ENCODE measurements at places on chromosomes 12 and 14.

- no peak for DNase-seq
Observed at GRCh38 chr12:74626397-74626796, 88.8 kb downstream of the ATXN7L3B start.

DNA sequence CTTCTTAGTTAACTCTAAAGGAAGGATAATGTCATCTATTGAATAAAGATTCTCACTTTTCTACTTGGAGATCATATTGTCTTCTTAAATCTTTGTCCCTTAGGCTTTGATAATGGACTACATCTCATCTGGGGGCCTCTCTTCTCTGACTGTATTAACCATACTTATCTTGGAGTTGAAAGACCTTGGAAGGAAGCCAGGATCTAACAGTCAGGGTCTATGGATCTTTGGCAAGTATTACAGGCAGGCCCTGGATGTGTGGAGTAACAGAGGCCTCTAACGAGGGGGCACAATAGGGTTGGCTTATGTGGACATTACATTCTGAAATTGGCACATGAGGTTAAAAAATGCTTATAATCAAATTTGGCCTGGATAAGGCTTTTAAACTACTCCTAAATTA, 513.8 kb downstream of the NRXN3 start:
- no peak for DNase-seq

- DNase-seq = no peak
Observed at GRCh38 chr12:113197518-113198077, 12.1 kb downstream of the RITA1 start.

- no peak for DNase-seq
Observed at GRCh38 chr12:68332728-68333630, 817 bp upstream of the MDM1 start.

DNA sequence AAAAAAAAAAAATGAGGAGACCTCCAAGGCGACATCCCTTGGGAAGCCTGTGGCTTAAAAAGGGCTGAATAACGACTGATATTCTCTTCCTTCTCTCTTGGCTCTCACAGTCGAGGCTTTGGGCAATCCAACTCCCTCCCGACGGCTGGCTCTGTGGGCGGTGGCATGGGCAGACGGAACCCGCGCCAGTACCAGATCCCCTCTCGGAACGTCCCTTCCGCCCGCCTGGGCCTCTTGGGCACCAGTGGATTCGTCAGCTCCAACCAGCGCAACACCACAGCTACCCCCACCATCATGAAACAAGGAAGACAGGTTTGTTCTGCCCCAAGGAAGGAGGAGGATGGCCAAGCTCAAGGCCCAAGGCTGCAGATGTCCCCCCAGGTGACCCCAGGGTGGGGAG, 127.8 kb downstream of the GCH1 start:
- no peak for DNase-seq

DNA sequence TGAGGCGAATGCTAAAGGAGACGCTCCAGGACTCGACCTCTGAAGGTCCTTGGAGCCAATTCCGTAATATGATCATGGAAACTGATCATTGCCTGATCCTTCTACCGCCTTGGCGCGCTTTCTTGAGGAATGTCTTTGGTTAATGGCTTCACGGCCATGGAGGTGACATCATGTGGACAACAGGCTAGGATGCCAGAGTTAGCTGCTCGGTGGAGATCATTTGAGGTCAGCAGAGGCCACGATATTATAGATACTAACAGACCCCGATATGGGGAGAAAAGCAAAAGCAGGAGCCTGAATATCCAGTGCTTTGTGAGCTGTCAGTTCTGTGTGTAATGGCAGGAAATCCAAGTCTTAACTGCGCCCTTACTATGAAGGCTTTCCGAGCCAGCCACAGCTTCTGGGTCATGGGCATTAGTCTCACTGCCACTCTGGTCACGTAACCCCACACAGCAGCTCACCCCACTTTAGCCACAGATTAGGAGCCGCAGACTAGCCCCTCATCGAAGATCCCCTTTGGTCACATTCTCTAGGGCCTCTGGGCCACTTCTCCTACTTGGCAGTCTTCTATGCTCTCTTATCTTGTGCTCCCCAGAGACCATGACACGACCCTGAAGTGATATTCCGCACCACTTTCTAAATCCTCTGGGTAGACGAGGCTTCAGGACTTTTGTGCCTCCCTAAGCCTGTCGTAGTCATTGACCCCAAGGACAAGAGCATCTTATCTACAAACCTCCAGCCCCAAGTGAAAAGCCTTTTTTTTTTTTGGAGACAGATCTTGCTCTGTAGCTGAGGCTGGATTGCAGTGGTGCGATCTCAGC, 724 bp upstream of the CS start:
- DNase-seq = no peak

DNA sequence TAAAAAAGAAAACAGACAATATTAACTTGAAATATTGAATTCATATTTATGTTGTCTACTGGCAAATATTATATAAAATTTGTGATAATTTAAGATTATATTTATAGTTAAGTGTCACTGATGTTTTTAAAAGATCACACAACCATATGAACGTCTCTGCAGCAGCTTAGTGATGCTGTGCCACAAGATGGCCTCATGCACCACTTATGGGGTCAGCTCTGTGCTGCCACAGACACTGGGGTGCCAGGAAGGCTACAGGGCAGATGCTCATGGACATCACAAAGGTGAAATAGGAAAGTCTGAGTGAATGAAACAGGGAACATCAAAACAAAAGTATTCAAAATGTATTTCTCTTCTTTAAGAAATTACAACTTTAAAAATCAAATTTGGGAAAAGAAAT, 13.1 kb downstream of the ATXN3 start:
- peak; percentile 45 for DNase-seq

- DNase-seq = no peak
Observed at GRCh38 chr14:101150039-101150610, 246.6 kb upstream of the RTL1 start.

DNA sequence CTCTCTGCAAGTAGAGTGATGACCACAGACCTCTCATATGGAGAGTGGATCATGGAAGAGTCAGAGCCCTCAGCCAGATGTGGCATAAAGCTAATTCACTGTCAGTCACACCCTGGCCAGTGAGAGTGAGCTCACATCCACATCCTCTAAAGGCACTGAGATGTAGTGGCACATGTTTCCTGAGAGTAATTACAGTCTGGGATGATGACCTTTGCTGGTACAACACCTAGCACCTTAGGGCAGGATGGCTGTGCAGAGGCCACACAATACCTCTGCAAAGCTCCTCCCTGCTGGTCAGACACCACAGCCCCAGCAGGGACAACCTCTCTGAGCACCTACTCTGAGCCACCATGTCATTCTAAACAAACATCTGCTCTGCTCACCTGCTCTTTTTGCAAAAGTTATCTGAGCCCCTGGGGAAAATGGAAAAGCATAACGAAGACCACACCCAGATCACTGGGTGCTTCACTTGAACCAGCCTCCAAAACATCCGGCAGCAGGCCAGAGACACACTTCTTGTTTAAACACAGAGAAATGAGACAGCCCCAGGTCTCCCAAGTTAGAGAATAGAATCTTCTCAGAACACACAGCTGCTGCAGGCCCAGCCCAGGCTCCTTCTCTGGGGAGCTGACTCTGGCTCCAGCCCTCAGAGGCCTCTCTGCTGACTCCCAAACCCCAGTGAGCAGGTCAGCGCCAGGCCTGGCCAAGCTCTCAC, 30.3 kb downstream of the PITPNM2 start:
- DNase-seq = no peak

GRCh38 chr14:104660597-104660996, 28.8 kb upstream of the INF2 start:
- peak; percentile 62 for DNase-seq

- no peak for DNase-seq
Observed at GRCh38 chr12:89454080-89454848, 70.3 kb downstream of the GALNT4 start.

DNA sequence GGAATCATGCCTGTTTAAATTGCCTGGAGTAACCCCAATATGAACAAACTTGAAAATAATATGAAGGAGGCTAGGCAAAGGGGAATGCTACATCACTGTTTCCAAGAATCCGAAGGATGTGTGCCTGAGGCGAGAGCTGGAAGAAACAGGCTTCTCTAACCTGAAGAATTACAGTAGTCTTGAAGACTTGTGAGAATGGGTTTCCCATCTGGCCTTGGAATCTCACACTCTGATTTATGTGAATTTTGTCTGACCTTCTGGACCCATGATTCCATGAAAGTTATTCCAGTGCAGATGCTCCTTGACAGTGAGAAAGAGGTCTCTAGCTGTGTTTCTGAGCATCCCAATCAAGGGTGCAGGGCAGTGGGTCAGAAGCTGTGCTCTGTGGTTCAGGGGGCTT, 122.1 kb upstream of the PARP11 start:
- no peak for DNase-seq

Measured in suppressor macrophage (primary cell).